ENCODE measurements at places on chromosomes 1 and 21.

GRCh38 chr1:183552441-183552840, 37.8 kb downstream of the NCF2 start:
- no peak for DNase-seq

DNA sequence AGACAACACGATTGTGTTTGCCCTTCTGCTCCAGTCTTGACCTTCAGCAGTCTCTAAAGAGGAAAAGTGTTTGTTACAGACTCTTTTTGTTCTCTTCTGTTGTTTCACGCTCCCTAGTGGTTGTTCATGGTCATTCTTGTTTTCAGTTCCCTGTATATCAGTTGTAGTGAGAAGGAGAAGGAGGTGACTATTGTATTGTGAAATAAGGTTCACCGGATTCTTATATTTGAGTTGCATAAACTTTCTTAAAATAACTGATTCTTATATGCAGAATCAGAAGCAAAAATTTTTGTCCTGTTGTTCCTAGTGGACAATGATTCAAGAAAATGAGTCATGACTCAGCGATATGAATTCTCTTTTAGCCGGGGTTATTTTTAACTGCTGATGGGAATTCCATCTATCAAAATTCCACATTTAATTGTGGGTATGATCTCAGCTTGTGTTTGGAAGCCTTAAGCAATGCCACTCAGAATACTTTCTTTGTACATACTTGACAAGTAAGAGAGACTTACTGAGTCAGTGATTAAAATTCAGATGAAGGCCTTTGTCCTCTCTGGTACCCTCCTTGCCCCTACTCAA, 152.2 kb downstream of the CLEC20A start:
- no peak for DNase-seq

GRCh38 chr1:58922302-58923089, 138.6 kb upstream of the JUN start:
- DNase-seq: no peak

GRCh38 chr1:208759255-208759654, 515.1 kb upstream of the PLXNA2 start:
- no peak for DNase-seq

DNA sequence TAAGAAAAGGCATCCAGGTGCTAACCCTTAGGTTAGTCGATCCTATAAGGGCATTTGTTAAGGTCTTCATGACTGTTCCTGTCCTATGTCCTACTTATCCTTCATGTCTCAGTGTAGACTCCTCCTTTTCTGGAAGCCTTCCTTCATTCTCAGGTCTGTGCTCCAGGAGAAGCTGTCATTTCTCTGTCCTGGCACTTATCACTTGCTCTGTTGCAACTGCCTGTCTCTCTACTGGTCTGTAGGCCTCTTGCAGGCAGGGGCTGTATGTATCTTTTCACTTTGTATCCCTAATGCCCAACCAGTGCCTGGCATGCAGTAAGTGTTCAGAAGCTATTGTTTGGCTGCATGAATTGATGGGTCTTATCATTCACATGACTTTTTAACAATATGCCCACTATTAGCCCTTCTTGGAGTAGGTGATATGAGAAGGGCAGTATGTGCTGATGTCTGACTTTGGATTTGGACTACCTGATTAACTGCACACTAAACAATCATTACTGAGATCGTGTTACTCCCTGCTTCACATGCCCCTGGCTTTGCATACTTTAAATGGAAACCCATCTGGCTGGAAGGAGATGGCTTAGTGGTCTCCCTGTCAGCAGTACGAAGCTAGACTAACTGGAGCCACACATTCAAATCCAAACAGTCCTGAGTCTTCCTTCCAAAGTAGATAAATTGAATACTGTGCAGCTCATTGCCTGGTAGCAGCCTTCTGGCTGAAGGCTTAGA, 88.8 kb downstream of the RGL1 start:
- no peak for DNase-seq

DNA sequence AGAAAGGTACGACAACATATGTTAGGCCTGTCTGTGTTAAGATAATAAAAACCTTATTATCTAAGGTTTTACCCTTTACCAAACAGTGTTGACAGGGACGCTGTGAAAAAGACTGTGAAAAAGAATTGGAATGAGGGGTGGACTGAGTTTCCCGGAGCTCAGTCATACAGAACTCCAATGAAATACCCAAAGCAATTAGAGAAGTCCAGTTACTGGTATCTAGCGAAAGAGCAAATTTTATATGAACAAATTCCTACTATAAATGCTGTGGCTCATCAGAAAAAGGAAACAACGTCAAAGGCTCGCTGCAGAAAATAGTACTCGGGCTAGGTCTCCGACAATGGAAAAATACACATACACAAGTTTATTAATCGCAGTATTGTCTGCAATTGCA, 708 bp upstream of the RBBP5 start:
- DNase-seq: no peak

- peak; percentile 73 for DNase-seq
Observed at GRCh38 chr21:39082656-39083376, 100.4 kb downstream of the PSMG1 start.

DNA sequence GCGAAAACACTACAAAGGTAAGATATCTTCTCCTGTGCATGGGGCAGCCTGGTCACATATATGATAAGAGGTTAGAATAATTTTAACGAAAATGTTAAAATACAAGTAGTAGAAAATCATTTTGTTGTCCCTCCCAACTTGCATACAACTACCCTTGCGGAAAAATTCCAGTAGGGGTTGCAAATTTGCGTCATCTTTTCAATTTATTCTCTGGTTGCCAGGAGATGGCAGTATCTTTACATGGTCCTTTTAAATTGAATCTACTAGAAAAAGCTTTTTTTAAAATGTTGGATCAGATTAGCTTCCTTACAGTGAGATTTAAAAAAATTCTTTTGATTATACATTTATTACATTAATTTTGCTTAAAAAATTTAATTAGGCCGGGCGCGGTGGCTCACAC, 10.9 kb downstream of the S100PBP start:
- DNase-seq: no peak

DNA sequence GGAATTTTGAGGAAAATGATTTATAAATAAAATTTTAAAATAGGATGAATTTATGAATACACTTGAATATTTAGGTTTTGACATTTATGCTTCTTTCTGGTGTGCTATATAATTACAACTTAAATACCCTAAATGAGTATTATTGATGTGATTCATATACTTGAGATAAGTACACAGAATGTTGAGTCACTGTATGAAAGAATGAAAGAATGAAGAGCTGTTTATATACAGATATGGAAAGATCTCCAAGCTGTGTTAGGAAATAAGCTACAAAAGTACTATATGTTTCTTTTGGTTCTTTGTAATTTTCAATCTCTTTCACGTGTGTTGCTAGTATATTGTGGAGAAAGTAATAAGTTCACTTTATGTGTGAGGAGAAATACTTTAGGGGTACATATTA, 147.2 kb downstream of the RASAL2 start:
- no peak for DNase-seq

GRCh38 chr1:12460911-12461621, 156.9 kb downstream of the DHRS3 start:
- no peak for DNase-seq

- DNase-seq: no peak
Observed at GRCh38 chr21:40845441-40845995, 1.4 kb downstream of the DSCAM start.

DNA sequence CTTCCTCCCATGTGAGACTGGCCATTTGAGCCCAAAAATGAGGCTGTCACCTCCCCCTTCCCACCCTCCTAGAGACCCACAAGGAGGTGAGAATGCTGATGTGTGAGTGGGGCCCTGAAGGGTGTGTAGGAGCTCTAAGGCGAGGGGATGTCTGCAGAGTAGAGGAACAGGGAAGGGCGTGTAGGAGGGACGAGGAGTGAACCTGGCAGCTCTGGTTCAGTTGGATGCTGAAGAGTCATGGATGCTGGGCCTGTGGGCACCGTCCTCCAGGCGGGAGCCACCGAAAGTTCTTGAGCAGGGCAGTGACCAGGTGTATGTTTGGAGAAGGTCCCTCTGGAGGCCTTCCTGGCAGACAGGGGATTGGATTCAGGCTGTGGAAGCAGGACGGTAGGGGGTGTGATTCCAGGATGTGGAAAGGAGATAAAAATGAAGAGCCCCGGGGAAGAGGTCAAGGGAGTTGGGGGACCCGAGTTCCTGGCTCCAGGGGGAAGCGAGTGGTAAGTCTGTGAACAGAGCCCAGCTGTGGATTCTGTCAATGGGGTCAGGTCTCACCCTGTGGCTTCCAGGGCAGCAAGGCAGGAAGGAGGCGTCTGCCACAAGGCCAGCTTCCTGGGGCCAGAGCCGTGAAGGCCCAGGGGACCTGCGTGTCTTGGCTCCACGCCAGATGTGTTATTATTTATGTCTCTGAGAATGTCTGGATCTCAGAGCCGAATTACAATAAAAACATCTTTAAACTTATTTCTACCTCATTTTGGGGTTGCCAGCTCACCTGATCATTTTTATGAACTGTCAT, 7.9 kb downstream of the SAMD11 start:
- DNase-seq: no peak

GRCh38 chr1:52533713-52534112, 19.2 kb downstream of the TUT4 start:
- DNase-seq: no peak

GRCh38 chr1:159250638-159251216, 46.1 kb downstream of the ACKR1 start:
- DNase-seq: no peak

GRCh38 chr1:224914292-224914900, 15.1 kb upstream of the DNAH14 start:
- no peak for DNase-seq

- DNase-seq: no peak
Observed at GRCh38 chr1:6116137-6116536, 64.0 kb downstream of the CHD5 start.
